ENCODE measurements at places on chromosomes 2 and 18.
A peak's percentile ranks its signal among the peaks of the same experiment; 100 is the strongest.

- DNase-seq: peak; percentile 71
Observed at GRCh38 chr18:23134780-23135549, at the start of gene CABLES1. TSS of gene CABLES1 (plus strand) at chr18:23135485. CDS start at chr18:23135763, 278 bp downstream.

DNA sequence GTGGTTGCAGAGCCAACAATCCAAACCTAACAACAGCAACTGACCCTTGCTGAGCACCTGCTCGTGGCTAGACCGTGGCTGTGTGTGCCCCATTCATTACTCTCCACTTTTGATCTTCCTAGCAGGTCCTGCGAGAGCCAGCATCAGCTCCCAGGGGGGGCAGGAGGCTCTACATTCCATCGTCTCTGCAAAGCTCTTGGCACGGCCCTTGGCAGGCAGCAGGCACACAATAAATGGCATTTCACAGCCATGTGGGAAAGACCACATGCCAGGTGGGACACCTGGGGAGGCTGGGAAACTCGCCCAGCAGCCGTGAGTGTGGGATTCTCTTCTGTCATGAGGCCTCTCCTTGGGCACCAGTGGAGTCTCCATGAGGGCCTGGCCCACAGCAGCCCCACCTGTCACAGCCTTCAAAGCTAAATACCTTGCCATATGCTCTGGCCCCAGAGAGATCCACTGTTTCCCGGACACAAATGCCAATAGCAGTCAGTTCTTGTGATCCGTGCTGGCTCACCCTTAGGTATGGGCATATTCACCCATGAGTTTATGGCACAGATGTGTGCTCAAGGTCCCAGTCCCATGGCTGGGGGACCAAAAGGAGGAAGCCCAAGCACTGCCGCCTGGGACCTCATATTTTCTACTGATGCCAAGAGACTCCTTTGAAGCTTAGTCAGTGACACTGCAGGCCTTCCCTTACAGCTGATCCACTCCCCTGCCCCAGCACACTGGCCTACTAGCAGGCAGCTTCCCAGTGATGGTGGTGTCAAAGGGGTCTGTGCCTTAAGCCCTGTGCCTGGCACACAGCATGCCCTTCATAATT is 6.8 kb upstream of the TEX51 start:
- DNase-seq: no peak

GRCh38 chr2:217223222-217223930 is 363.5 kb upstream of the TNP1 start:
- no peak for DNase-seq

DNA sequence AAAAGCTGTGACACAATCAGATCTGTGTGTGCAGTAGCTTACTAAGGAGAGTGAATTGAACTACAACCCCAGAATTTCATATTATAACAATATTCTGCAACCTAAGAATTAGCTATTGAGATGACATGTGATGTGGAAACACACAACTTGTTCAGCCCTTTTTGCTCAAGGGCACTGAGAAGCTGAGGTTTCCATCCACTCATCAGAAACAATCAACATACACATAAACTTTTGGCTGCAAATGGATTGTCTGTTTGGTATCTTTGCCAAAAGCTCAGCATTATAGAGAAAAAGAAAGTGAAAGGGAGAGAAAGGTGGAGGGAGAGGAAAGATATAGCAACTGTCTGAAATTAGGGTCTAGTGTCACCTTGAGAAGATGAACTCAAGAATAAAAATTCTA is 117.2 kb upstream of the KLF7 start:
- DNase-seq: no peak

DNA sequence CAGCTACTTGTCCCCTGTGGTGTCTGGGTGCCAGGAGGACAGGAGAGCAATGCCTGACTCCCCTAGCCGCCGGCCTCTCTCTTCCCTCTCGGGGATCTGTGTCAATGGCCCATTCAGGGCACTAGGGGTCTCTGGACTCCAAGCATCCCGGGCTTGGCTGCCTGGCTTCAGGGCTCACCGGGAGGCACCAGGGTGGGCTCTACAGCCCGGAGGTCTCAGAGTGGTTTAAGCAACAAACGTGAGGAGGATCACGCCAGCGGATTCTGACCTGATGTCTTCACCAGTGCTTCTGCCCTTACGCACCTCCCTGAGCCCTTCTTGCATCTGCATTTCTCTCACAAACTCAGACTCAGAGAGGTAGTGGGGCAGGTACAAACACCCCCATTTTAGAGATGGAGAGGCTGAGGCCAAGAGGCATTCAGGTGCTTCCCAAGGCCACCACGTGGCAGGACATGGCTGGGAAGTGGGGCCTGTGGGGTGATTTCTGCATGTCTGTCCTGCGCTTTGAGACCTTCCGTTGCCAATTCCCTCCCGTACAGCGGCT is 243.0 kb downstream of the CELF4 start:
- DNase-seq: peak; percentile 77

- no peak for DNase-seq
Observed at GRCh38 chr2:6787376-6787775, 78.3 kb downstream of the CMPK2 start.

- DNase-seq: no peak
Observed at GRCh38 chr18:79935499-79935898, 16.0 kb downstream of the SLC66A2 start.

All from iPS-NIHi11 (cell line).